ENCODE measurements at places on chromosomes 7 and 10. TPM values are rescaled to one million over a fixed set of nuclear protein-coding genes. Genes with fewer than 3 reads are reported as not detected.
A peak's percentile ranks its signal among the peaks of the same experiment; 100 is the strongest.

DNA sequence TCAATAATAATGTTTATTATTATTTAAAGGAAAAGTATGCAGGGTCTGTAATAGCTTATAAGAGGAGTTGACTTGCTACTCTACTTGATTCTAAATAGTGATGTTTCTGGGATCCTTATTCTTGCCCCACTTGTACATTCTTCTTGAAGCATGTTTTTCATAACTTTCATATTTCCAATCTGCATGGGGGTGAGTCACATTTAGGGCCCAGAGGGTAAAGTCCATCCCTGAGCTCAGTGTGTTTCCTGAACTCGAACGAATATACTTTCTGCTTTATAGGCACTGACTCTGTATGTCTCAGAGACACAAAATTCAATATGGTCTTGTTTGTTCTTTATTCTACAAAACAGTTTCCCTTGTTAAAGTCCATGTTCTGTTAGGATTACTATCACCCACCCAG, 61.0 kb upstream of the SMIM30 start:
- no peak for DNase-seq
- H3K4me3 ChIP-seq: no peak overlapping the region
- no peaks in the 10 kb centered on the region for H3K27me3 ChIP-seq
- no peak overlapping the region for H3K27ac ChIP-seq
- no peaks in the 10 kb centered on the region for H3K4me1 ChIP-seq
- no peaks in the 10 kb centered on the region for H3K36me3 ChIP-seq

Gene C10orf53
- not detected for total RNA-seq

Gene TMEM273
- 14.8 TPM for total RNA-seq

Gene UPK3B
- 78.8 TPM for total RNA-seq

DNA sequence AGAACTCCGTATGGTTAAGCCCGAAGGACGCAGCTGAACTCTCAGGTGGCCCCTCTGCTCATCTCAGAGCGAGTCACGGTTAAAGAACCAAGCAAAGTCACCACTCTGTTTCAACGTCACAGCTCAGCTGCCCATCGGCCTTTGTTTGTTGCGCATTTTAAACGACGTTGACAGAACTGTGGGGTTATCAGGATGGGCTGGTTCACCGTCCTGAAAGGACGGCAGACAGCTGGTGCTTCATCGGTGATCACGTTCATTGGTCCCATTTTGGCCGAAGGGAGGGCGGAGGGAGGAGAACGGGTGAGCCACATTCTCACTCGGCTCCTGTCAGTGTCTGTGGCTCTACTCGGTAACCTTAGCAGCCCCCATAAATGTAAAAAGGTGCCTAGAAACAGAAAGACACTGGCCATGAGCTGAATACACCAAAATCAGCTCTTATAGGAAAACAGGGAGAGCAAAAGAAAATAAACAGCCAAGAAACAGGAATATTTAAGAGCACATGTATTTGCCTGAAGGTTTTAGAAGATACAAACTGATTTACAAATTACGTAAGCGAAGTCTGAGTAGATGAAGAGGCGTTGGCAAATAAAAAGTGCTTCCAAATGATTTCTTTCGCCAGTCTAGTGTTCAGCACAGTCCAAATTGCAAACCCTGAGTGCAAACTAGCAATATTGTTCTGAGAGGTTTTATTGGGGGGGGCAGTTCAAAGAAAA, 8.4 kb downstream of the PRKAG2 start:
- DNase-seq: no peak
- no peaks in the 10 kb centered on the region for H3K36me3 ChIP-seq
- H3K4me1 ChIP-seq: no peaks in the 10 kb centered on the region
- H3K4me3 ChIP-seq: peak overlapping the region; percentile 21

DNA sequence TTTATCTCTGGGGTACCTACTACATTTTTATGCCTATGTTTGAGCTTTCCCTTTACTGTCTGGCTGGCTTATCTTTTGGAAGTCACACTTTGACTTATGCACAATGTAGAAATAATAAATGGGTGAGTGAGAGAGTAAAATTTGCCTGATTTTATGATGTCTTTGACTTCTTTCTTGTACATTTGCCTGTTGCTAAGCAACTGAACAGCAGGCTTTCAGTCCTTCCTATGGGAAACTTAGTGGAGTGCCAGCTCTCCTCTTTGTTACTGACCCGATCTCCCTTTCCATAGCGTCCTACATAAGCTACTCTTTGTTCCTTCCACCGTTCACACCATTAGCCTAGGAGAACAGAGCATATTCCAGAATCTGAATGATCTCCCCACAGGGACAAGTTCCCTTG, 4.2 kb downstream of the TAS2R60 start:
- no peak for DNase-seq
- no peak overlapping the region for H3K27ac ChIP-seq
- H3K36me3 ChIP-seq: no peaks in the 10 kb centered on the region
- H3K27me3 ChIP-seq: no peaks in the 10 kb centered on the region
- H3K4me1 ChIP-seq: no peaks in the 10 kb centered on the region

Gene PRSS2
- total RNA-seq: 0.51 TPM

GRCh38 chr7:18770154-18770811, 274.7 kb downstream of the HDAC9 start:
- no peaks in the 10 kb centered on the region for H3K27me3 ChIP-seq
- no peak overlapping the region for H3K27ac ChIP-seq
- no peaks in the 10 kb centered on the region for H3K4me1 ChIP-seq
- H3K36me3 ChIP-seq: no peaks in the 10 kb centered on the region
- DNase-seq: no peak
- no peak overlapping the region for H3K4me3 ChIP-seq

- H3K27ac ChIP-seq: no peak overlapping the region
- no peak overlapping the region for H3K4me3 ChIP-seq
Observed at GRCh38 chr10:103528549-103528948, 35.0 kb downstream of the NEURL1 start.

Gene GSDME
- 7.7 TPM for total RNA-seq

Gene ECHDC3
- total RNA-seq: 201 TPM

Gene GBX1
- total RNA-seq: not detected

Gene CALD1
- 157 TPM for total RNA-seq

Gene NEURL1
- 0.12 TPM for total RNA-seq

DNA sequence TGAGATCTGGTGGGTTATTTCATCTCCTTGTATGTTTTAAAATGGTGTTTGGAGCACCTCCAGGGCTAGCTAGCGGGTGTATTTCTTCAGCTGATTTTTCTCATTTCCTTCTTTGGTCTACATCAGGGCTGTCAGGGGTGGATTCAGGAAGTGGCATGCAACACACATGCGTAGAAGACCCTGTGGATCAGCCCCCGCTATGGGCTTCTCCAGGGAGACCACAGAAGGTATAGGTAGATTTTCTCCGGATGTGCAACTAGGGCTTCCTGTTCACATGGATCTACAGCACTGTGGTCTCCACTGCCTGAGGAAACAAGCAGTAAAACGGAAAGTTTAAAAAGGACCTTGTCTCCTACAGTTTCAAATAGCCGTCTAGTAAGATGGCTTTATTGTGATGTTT, 10.4 kb downstream of the NUB1 start:
- H3K4me3 ChIP-seq: no peak overlapping the region
- no peak overlapping the region for H3K27ac ChIP-seq
- no peak for DNase-seq
- peaks cover 75% of the 10 kb centered on the region for H3K36me3 ChIP-seq
- no peaks in the 10 kb centered on the region for H3K4me1 ChIP-seq

GRCh38 chr7:40301486-40302068, 166.8 kb downstream of the SUGCT start:
- no peak overlapping the region for H3K27ac ChIP-seq
- no peaks in the 10 kb centered on the region for H3K27me3 ChIP-seq
- H3K36me3 ChIP-seq: no peaks in the 10 kb centered on the region
- no peak for DNase-seq
